ENCODE measurements at places on chromosomes 16 and 17. TPM values are rescaled to one million over a fixed set of nuclear protein-coding genes. Genes with fewer than 3 reads are reported as not detected.

KRT27 gene
- not detected for total RNA-seq

SLC35G6 gene
- total RNA-seq: 0.30 TPM

GNAO1 gene
- 5.1 TPM for total RNA-seq

ZACN gene
- total RNA-seq: 0.37 TPM

- DNase-seq: no peak
Measured at GRCh38 chr17:45382226-45382625, 50.4 kb downstream of the ARHGAP27 start.

- no peak for DNase-seq
Measured at GRCh38 chr16:54389836-54390494, 103.4 kb upstream of the IRX3 start.

- DNase-seq: no peak
Measured at GRCh38 chr16:10624527-10624926, 44.1 kb upstream of the EMP2 start.

GRCh38 chr16:55418586-55418985, 60.4 kb upstream of the MMP2 start:
- no peak for DNase-seq

- DNase-seq: no peak
Measured at GRCh38 chr17:67157732-67158639, 87.0 kb downstream of the HELZ start.

DNA sequence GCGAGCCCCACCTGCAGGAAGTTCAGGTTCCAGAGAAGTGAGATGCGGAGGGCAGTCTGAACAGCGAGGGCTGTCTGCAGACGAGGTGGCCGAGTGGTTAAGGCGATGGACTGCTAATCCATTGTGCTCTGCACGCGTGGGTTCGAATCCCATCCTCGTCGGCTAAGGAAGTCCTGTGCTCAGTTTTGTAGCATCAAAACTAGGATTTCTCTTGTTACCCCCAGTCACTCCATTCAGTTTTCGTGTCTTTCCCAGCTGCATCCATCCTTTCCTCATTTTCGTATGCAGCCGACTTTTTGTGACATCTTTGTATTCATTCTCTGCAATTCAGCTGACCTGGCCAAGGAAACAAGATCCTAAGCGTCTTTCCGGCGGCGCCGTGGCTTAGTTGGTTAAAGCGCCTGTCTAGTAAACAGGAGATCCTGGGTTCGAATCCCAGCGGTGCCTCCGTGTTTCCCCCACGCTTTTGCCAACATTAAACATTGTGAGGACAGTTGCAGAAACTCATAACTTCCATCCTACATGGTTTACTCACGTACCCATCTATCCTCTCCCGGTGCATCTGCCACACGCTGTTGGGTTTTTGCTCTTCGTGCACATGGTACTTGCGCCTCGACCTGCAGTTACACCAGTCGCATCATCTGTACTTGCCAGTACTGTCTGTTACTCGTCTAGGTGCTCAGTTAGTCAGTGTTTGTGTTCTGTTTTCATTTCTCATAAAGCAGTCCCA, 3.0 kb downstream of the BORCS6 start:
- DNase-seq: peak; percentile 95

- DNase-seq: peak; percentile 38
Measured at GRCh38 chr17:48579760-48580554, 1.8 kb upstream of the HOXB4 start.

DNA sequence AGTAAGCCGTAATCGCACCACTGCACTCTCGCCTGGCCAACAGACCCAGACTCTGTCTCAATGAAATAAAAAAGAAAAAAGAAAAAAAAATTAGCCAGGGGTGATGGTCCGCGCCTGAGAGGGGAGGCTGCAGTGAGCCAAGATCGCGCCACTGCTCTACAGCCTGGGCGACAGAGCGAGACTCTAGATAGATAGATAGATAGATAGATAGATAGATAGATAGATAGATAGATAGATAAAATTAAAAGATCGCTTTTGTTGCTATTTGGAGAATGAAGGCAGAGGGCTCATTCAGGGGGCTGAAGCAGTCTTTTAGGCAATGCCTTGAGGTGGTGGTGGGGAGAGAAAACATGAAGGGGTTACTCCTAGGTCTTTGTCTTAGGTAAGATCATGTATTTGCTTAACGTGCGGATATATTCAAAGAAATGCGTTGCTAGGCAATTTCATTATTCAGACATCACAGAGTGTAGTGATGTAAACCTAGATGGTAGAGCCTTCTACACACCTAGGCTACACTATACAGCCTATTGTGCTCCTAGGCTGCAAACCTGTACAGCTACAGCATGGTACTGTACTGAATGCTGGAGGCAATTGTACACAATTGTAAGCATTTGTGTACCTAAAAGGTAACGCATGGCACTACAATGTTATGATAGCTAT, 4.3 kb upstream of the HES7 start:
- peak; percentile 15 for DNase-seq

DNA sequence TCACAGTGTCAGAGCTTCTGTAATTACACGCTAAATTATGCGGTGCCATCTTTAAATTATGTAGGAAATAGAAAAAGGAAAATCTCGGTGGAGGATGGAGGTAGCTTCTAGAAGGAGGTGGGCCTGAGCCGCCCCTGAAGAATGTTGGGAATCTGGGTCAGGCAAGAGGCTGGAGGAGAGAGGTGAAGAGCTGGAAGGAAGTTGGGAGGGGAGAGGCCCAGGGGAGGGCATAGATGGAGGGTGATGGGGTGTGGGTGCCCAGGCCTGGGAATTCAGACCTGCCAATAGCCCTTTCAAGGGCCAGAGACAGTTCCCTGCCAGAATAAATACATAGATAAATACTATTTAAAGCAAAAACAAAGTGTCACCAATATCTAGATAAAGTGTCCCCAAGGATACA, 415.0 kb upstream of the HSBP1 start:
- no peak for DNase-seq

- DNase-seq: no peak
Measured at GRCh38 chr17:44599298-44600175, 42.3 kb downstream of the FZD2 start.
